ENCODE measurements at places on chromosomes 1 and 21.

GRCh38 chr1:242005866-242006535, 7.1 kb upstream of the MAP1LC3C start:
- DNase-seq = no peak

GRCh38 chr1:165439330-165439729, 5.6 kb downstream of the RXRG start:
- no peak for DNase-seq

DNA sequence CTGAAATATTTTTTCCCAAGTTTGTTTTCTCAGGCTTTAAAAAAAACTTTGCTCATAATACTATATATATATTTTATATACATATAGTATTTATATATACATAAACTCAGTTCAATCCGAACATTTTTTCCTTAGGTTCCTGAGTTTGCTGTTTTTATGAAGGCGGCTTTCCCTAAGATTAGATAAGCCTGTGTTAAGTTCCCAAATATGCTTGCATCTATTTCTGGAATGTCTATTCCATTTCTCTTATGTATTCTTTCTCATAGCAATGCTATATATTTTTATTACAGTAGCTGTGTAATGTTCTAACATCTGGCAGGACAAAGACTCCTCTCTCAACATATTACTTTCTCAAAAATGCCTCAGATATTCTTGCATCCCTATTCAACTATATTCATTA, 45.9 kb downstream of the ADSS2 start:
- no peak for DNase-seq

GRCh38 chr1:6027591-6027990, 18.1 kb upstream of the KCNAB2 start:
- no peak for DNase-seq

- no peak for DNase-seq
Observed at GRCh38 chr1:237760951-237761350, 129.8 kb downstream of the ZP4 start.

DNA sequence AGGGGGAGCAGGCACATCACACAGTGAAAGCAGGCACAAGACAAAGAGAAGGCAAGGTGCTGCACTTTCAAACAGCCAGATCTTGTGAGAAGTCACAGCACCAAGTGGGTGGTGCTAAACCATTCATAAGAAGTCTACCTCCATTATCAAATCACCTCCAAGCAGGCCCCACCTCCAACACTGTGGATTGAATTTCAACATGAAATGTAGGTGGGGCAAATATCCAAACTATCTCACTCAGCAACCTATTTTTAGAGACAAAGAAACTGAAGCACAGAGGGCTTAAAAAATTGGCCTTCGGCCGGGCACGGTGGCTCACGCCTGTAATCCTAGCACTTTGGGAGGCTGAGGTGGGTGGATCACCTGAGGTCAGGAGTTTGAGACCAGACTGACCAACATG, 90.4 kb downstream of the UBE2U start:
- no peak for DNase-seq

- DNase-seq = no peak
Observed at GRCh38 chr1:5937373-5937857, 54.8 kb downstream of the NPHP4 start.

DNA sequence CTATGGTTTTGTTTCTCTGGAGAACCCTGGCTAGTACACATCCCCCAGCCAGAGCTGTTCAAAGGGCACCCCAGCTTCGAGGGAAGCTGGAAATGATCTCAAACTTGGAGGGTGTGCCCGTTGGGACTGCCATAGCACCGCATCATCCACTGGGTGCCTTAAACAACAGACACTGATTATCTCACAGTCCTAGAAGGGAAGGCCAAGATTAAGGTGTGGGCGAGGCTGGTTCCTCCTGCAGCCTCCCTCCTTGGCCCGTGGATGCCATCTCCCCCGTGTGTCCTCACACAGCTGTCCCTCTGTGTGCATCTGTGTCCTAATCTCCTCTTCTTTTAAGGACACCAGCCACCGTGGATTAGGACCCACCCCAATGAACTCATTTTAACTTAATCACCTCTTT, 4.2 kb upstream of the IBA57 start:
- no peak for DNase-seq

GRCh38 chr1:158289811-158290210, at the start of gene CD1C:
CD1C (plus strand) TSS chr1:158289923; CDS start chr1:158290065, 142 bp downstream.
- no peak for DNase-seq

- DNase-seq = no peak
Observed at GRCh38 chr1:29974316-29974724, 738.0 kb downstream of the PTPRU start.

- DNase-seq = no peak
Observed at GRCh38 chr1:204924013-204924759, 53.5 kb downstream of the NFASC start.

DNA sequence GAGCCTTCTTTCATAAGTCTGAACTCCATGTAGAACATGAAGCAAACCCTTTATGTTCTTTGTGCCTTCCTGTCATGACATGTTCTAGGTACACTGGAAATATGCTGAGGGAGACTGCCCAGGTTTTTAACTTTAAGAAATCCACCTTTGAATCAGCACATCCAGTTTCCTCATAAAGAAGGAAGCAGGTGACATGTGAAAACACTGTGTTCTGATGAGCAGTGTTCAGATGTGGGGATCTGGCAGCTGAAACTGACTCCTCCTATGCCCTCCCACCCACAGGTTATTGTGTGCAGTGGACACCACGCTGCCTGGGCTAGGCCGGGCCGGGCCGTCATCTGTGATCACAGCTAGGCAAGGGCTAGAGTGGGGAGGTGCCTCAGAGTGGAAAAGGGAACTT, 51.1 kb downstream of the CNN3 start:
- DNase-seq = no peak

DNA sequence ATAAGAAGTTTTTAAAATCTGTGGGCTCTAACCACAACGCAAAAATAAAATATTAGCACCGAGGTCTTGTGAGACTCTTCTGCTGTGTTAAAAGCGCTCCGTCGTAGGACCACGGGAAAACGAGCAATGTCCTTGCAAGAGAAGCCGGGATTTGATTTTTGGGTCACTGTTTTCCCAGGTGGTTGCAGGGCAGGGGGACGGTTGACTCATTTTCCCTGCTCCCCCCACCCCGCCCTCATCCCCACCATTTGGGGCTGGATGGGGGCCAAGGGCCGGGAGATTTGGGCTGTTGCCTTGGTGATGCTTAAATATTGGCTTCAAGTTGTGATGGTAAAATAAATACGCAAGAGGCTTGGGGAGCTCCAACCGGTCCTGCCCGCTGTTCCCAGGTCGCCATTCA, 67.6 kb upstream of the SLC25A33 start:
- DNase-seq = no peak

- no peak for DNase-seq
Observed at GRCh38 chr1:156081180-156081916, 917 bp downstream of the MEX3A start.

- no peak for DNase-seq
Observed at GRCh38 chr1:229199261-229200243, 71.4 kb upstream of the RAB4A start.

DNA sequence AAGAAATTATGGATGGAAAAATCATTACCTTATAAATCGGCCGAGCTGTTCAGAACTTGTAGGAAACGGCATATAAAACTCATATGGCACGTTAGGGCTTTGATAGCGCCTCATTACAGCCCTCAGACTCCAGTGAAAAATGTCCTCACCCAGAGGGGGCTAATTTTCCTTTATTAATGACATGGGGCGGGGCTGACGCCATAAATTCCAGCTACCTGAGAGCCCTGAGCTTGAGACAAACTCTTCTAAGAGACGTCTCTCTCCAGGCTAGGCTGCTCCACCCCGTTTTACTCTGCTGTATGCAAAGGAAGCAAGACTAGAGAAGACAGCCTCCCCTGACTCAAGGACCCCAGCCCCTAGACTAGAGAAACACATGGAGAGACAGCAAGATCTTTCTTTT, 149.4 kb downstream of the TRABD2B start:
- DNase-seq = no peak

DNA sequence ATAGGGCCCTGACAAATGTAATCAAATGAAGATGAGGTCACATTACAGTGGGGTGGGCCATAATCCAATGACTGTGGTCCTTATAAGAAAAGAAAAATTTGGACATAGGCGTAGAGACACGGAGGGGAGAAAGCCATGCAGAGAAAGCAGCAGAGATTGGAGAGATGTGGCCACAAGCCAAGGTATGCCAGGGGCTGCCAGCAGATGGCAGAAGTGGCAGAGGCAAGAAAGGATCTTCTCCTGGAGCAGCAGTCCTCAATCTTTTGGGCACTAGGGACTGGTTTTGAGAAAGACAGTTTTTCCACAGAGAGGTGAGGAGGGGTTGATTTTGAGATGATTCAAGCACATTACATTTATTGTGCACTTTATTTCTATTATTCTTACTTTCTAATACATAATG, 355.1 kb downstream of the NPHP4 start:
- DNase-seq = no peak

GRCh38 chr1:247429496-247429895, 13.5 kb downstream of the NLRP3 start:
- no peak for DNase-seq

DNA sequence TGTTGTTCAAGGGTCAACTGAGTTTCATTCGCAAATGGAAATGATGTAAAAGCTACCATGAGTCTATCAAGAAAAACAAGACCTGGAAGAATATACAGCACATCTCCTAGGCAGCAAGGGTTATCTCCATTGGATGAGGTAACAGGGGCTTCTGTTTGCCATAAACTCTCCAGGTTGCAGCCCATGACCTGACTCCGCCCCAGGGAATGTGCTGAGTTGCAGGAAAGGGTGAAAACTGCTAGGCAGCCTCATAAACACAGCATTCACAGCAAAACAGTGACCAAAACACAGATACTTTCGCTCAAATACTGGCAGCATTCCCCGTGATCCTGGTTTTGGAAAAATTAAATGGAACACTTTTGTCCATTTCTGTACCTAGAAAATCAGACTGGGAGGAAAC, 20.2 kb upstream of the ACTA1 start:
- DNase-seq = no peak

DNA sequence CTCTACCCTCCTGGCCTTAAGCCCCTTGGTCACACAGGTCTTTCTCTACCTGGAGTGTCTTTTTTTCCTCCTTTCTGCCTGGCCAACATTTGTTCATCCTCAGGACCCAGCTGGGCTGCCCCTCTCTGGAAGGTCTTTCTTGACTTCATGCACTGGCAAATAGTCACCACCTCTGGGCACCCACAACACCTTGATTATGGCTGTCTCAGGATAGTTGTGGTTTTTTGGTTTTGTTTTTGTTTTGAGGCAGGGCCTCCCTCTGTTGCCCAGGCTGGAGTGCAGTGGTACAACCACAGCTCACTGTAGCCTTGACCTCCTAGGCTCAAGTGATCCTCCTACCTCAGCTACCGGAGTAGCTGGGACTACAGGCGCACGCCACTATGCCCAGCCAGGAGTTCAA, 10.8 kb downstream of the RPS6KA1 start:
- DNase-seq = no peak

GRCh38 chr1:209642816-209643215, 9.4 kb downstream of the LAMB3 start:
- no peak for DNase-seq

DNA sequence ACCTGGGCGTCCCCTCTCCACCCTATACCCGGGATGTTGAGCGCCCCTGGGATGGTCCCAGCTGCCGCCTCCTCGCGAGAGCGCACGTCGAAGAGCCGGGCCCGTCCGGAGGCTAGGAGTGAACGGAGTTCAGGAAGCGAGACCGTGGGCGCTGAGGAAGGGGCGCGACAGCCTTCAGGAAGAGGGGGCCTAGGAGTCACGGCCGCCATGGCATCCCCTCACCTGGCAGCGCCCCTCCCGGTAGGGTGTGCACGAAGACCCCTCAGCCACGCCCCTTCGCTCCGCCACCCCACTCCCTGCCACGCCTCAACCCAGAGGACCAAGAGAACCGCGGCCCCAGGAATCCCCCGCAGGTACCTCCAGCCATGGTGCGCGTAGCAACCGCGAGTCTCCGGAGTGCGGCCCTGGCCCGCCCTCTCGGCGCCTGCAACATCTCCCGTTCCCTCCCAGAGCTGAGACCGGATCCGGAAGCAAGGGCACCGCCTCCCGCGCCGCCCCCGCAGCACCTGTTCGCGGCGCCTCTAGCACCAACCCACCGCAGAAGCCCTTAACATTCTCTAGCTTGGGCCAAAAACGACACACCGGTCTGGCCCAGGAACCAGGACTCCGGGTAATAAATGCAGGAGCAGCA, at the start of gene TSTD1:
TSTD1 (minus strand) TSS at position 442 of the 631 bp plus-strand sequence; CDS start at position 367, 75 bp downstream.
- no peak for DNase-seq

- DNase-seq = no peak
Observed at GRCh38 chr1:1430992-1431844, 4.3 kb upstream of the VWA1 start.

GRCh38 chr1:43039228-43040055, 80.8 kb upstream of the SLC2A1 start:
- DNase-seq = no peak

GRCh38 chr1:67612788-67613241, 72.2 kb upstream of the GADD45A start:
- no peak for DNase-seq

DNA sequence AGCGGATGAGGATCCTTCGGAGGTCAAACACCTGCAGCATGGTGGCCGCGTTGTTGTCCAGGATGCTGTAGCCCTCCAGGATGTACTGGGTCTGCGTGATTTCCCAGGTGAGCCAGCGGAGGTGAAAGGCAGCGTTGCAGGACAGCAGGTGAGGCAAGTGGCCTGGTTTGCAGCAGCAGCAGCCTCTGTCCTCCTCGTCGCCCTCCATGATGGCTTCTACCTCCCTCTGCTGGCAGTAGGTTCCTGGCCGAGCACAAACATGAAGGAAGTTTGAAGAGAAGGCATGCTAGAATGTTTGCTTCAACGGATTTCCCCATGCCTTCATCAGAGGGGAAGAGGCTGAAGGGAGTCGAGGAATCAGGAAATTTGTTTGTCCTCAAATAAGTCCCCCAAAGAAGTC, 74.7 kb downstream of the NTPCR start:
- peak; percentile 55 for DNase-seq

DNA sequence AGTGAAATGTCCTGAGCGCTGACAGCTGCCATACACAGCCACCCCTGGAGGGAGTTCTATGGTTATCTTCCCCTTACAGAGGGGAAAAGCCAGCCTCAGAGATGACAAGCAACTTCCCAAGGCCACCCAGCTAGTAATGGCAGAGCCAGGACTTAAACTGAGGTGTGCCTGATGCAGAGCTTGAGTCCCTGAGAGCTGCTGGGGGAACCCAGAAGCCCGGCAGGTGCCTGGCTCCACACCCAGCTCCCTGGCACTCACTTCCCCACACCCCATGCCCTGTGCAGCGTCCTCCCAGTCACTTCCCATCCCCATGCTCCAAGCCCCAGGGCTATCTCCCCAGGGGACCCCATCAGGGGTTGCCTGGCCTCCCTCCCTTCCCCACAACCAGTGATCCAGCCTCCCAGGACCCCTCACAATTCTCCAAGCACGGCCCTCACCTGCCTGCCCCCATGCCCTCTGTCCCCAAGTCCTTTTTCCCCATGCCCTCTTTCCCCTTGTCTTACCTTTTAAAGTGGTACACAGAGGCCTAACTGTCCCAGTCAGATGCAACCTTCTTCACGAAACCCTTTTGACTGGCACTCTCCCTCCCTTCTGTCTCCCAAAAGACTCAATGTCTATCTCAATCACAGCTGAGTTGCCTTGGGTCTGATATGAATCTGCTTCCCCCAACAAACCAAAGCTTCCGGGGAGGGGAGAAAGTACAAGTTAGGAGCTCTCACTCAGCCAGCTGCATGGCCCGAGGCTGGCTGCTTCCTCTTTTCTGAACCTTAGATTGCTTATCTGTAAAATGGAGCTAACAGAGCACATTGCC, 39.8 kb upstream of the LRP8 start:
- no peak for DNase-seq
